BJ (cell line): ENCODE measurements at places on chromosomes 13 and 19. TPM values are rescaled to one million over a fixed set of nuclear protein-coding genes. Genes with fewer than 3 reads are reported as not detected.

Gene B3GNT3
- not detected in 2 replicates for polyA plus RNA-seq

Gene LGALS14
- not detected in 2 replicates for polyA plus RNA-seq

Gene SIGLEC12
- polyA plus RNA-seq: not detected in 2 replicates

Gene MEF2B
- polyA plus RNA-seq: 0.10 and 0.39 TPM in 2 replicates

Gene PLIN5
- not detected in 2 replicates for polyA plus RNA-seq

Gene HSPBP1
- 24.4 and 43.8 TPM in 2 replicates for polyA plus RNA-seq

Gene FFAR2
- polyA plus RNA-seq: not detected in 2 replicates

Gene CADM4
- 1.4 and 1.7 TPM in 2 replicates for polyA plus RNA-seq

Gene POU2F2
- 1.8 and 2.2 TPM in 2 replicates for polyA plus RNA-seq

Gene SIGLEC10
- not detected in 2 replicates for polyA plus RNA-seq

Gene IGFL3
- not detected in 2 replicates for polyA plus RNA-seq

Gene LGALS4
- polyA plus RNA-seq: 0.28 and 0.53 TPM in 2 replicates

Gene GJB2
- polyA plus RNA-seq: not detected in 2 replicates

Gene CATSPERD
- polyA plus RNA-seq: not detected in 2 replicates

Gene CYP4F11
- polyA plus RNA-seq: not detected in 2 replicates
